ENCODE measurements at places on chromosomes 13 and 19.

DNA sequence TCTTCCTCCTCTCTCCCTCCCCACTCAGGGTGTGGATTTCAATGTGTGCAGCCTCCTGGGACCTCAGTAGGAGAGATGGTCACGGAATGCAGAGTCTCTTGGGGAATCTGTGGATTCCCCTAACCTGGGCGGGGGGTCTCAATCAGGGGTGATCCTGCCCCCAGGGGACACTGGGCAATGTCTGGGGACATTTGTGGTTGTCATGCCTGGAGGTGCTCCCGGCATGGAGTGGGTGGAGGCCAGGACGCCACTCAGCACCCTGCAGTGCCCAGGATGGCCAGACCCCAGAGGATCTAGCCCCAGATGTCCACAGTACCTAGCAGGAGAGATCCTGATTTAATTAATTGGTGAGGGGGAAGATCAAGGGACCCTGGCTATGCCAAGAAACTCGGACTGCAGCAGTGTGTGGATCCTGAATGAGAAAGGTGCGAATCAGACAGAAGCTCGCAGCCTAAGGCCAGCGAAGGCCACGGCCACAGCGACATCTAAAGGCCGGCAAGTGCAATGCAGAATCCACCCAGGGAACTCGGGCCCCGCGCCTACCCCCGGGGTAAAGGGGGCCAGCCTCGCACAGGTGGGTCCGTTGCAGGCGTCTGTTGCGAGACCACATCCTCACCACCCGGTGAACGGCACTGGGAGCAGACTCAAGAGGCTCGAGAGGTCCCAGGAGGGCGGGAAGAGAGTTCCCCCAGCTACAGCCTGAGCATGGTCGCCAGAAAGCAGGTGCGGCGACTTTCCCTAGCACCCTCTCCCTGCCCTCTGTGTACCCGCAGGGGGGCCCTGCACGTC is 88.8 kb downstream of the GNG7 start:
- DNase-seq, result no peak

DNA sequence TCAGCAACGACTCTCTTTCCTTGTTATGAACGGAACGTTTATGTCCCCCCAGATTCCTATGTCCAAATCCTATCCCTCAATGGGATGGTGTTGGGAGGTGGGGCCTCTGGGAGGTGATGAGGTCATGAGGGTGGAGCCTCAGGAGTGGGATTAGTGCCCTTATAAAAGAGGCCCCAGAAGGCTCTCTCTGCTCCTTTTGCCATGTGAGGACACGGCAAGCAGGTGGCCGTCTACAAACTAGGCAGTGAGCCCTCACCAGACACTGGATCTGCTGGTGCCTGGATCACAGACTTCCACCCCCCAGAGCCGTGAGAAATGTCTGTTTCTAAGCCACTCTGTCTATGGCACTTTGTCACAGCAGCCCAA is 53.2 kb downstream of the EPS15L1 start:
- no peak for DNase-seq

- no peak for DNase-seq
Measured at GRCh38 chr13:30898678-30899241, 7.3 kb upstream of the MEDAG start.

GRCh38 chr19:8460516-8461298 is 15.9 kb downstream of the HNRNPM start:
- no peak for DNase-seq

DNA sequence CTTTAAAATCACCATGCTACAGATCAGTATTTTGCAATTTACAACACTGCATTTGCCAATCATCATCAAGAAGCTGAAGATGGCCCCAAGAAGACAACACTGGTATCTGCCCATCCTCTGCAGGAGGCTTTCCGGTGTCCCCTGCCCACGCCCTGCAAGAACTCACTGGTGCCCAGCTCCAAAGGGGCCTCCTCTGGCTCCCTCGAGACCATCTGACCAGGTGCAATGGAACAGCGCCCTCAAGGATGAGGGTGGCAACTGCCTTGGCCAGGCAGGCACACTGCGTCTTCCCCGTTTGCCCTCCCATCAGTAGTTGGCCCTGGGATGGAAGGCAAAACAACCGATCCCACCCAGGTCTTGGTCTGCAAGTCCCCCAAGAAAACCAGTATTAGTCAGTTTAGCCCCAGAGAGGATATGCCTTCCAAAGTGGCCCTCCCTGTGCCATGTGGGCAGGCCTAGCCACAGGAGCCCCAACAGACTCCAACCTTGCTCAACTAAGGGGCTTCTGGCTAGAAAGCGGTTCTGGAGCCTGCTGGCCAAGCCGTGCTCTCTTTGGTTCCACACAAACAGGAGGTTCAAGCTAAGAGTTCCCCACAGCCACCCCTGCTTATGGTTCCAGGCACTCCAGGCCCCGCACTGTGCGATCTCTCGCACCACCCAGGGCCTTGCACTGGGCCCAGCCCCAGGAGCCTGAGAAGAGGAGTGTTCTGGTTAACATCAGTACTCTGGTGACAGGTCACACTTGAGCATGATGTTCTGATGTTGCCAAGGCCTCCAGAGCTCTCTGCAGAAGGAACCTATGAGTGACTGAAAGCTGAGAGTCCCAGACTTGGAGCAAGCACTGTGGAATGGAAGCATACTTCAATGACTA is 4.7 kb downstream of the PCID2 start:
- no peak for DNase-seq

Measured in kidney (tissue), 22 donors.